ENCODE measurements at places on chromosomes 3 and 15.

GRCh38 chr15:42035435-42035761 is 14.6 kb upstream of the PLA2G4E start:
- DNase-seq: no peak

DNA sequence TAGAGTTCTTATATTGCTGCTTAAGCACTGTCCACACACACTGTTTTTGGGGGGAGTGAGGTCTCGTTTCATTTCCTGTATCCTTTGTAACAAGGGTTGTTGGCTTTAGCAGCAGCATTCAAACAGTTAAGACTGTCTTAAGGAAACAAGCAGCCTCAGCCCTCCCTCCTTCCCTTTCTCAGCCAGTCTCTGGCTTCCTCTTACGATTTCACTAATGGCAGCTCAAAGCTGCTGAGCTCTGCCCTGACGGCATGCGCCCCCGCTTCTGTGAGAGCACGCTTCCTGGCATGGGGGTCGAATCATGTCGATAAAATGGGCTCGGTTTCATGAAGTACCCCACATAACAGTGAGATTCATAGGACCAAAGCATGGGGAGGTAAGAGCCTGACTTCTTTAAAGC is 105.0 kb downstream of the KLHL25 start:
- peak; percentile 71 for DNase-seq

- DNase-seq: peak; percentile 19
These were observed 75.0 kb upstream of the MBNL1 start for GRCh38 chr3:152193673-152194267.

DNA sequence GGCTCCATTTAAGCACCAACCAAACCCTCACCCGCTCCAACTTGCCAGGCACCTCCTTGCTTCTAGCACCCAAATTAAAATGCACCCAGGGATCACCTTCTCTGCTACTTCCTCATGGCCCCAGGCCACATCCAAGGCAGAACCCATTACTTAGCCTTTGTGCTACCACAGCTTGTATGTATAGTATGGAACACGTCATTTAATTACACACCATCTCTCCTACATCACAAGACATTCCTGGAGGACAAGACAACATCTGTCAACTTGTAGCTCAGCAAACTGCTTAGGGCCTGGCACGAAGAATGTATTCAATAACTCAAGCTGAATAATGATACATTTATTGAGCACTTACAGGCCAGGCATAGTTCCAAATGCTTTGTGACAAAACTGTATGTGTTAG is 23.3 kb downstream of the ZDHHC3 start:
- no peak for DNase-seq

GRCh38 chr15:56608140-56608778 is 125.0 kb downstream of the ZNF280D start:
- no peak for DNase-seq

GRCh38 chr3:43176666-43177065 is 70.8 kb upstream of the POMGNT2 start:
- no peak for DNase-seq

All from naive thymus-derived CD8-positive, alpha-beta T cell (primary cell).